H4 (cell line): ENCODE measurements at places on chromosomes 13 and 19. TPM values are rescaled to one million over a fixed set of nuclear protein-coding genes. Genes with fewer than 3 reads are reported as not detected.

GRCh38 chr19:54572696-54573311, 786 bp upstream of the LILRA2 start:
- no peak for DNase-seq

DNA sequence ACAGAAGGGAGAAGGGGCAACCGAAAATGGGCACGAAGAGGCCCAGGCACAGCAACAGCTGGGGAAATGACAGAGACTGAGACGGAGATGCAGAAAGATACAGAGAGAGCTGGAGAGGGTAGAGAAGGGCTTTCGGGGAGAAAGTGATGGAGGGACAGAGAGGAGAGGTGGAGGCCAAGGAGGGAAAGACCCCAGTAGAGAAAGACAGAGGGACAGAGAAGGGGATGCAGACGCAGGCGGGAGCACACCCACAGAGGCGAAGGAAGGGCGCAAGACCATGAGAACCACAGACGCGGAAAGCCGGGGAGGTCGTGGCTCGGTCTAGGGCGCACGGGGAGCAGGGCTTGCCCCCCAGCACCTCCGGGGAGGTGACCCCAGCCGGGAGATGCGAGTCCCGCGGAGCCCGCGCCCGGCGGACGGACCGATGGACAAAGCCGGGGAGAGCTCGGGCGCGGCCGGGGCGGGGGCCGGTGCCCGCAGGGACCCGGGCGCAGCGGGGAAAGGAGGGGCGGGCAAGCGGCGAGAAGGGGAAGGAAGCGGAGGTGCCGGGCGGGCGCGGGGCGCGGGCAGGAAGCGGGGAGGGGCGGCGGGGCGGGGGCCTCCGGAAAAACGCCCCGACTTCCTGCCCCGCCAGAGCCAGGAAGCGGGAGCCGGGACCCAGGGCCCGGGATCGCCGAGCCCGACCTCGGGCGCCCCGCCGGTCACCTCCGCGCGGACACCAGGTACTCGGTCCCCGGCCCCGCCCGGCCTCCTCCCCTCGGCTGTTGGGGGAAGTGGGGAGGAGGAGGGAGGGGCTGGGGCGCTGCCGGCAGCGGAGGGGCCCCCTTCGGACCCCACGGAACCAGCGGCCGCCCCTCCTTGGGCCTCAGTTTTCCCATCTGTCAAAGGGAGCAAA, at the start of gene ARHGEF1:
TSS of gene ARHGEF1 (plus strand) at position 617 of the 895 bp plus-strand sequence. CDS start 4,899 bp downstream, outside the sequence.
- no peak for DNase-seq

GRCh38 chr13:42112864-42113263, 64.4 kb downstream of the DGKH start:
- DNase-seq = no peak

GRCh38 chr19:44553478-44554171, 24.1 kb upstream of the CEACAM20 start:
- no peak for DNase-seq

Gene RINL
- total RNA-seq = 0.23 and 1.2 TPM in 2 replicates

GRCh38 chr19:47510516-47511127, 4.2 kb downstream of the NAPA start:
- no peak for DNase-seq

Gene LRRC8E
- 2.4 and 2.6 TPM in 2 replicates for total RNA-seq

Gene SYCN
- not detected in 2 replicates for total RNA-seq

- DNase-seq = peak; percentile 4
Measured at GRCh38 chr13:92074658-92075057, 676.2 kb downstream of the GPC5 start.

Gene ZNF177
- 1.0 and 4.4 TPM in 2 replicates for total RNA-seq

Gene ZNF560
- 0.02 TPM in 1 of 2 replicates, not detected in the other for total RNA-seq

Gene SHANK1
- 0.68 and 2.2 TPM in 2 replicates for total RNA-seq

Gene ZNF208
- 0.33 and 2.8 TPM in 2 replicates for total RNA-seq

GRCh38 chr13:97112446-97113152, 109.5 kb upstream of the MBNL2 start:
- peak; percentile 18 for DNase-seq

DNA sequence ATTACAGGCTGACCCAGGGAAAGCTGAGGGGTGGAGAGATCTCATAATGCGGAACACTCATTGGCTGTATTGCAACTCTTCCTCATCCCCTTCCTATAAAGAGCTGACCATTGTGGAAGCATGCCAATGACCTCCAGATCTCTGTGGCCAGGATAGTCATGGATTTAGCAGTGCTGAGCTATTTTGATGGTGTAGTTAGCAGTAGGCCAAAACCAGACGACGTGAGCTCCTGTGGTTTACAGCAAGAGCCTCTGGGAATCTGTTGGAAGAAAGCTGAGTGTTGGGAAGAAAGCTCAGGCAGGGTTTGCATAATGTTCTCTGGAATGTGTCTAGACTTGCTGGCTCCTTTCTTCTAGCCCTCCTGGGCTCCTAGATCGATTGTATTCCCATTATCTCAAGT, 187.5 kb upstream of the GPC6 start:
- DNase-seq = peak; percentile 3

Gene IL12RB1
- 2.4 TPM in 2 replicates for total RNA-seq

DNA sequence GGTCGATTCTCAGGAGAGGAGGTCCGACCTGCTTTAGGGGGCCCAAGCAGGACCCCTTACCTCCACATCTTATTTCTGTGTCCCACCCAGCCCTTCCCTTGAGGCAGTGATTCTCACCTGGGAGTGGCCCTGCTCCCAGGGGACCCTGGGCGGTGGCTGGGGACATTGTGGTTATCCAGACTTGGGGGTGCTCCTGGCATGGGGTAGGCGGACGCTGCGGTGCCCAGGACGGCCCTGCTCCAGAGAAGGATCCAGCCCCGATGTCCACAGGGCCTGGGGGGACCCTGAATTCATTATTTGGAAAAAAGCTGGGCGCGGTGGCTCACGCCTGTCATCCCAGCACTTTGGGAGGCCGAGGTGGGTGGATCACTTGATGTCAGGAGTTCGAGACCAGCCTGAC, 84.4 kb downstream of the GADD45B start:
- no peak for DNase-seq
